A549 treated with AZD2906 at 1 μM for 4 hours (cell line): ENCODE measurements at places on chromosomes 3 and 15. TPM values are rescaled to one million over a fixed set of nuclear protein-coding genes. Genes with fewer than 3 reads are reported as not detected.

Gene GOLGA8M
- total RNA-seq = 0.07 to 0.11 TPM in 2 of 5 replicates, not detected in the others

Gene DUOXA2
- not detected in 5 replicates for total RNA-seq

Gene TNFSF10
- 0.06 to 0.25 TPM (median 0.16 TPM) in 4 of 5 replicates, not detected in the other for total RNA-seq

Gene LMAN1L
- 0.02 to 0.06 TPM in 2 of 5 replicates, not detected in the others for total RNA-seq

Gene GJD2
- total RNA-seq = 0.03 TPM in 1 of 5 replicates, not detected in the others

Gene ZNF80
- not detected in 5 replicates for total RNA-seq

Gene CHDH
- total RNA-seq = 1.8 to 3.3 TPM (median 2.0 TPM) in 5 replicates
